ENCODE measurements at places on chromosomes 7 and 10.

GRCh38 chr7:141559961-141560360 is 8.8 kb downstream of the AGK start:
- DNase-seq: no peak

DNA sequence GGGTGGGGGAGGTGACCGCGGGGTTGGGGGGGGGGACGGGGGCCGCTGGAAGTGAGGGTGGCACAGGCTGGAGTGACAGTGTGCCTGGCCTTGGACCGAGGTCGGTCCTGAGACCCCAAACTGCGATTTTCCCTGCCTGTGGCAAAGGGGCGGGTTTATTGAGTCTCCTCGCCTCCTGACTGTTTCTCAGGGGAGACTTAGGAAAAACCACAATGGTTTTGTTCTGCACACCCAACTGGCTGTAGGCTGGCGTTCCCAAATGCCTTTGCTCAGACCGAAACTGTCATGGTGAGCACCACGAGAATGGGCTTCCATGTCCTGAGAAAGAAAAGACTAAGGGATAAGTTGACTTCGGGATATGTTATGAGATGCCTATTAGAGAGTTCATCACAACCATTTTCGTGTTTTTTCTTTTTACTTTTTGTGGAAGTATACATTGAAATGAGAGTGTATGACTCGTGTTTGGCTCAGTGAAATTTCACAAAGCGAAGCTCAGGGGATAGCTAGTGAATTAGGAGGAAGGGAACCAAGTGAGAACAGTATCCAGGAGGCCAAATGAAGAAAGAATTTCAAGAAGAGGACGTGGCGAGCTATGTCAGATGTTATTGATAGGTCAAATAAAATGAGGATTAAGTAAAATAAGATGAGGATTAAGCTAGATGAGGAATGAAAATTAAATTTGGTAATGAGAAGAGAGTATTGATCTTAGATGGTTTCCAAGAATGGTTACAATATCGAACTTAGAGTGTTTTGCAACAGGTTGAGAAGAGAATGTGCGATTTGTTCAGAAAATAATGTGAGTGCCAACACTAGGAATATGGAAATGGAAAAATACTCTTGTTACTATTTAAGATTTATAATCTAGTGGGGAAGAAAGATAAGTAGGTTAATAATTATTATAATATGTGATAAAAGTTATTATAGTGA is 918 bp downstream of the NET1 start:
- no peak for DNase-seq

GRCh38 chr7:35695473-35695850 is 527 bp upstream of the HERPUD2 start:
- no peak for DNase-seq

GRCh38 chr10:109996225-109996624 is 11.6 kb upstream of the ADD3 start:
- DNase-seq: no peak

GRCh38 chr10:86798611-86799010 is 42.2 kb downstream of the BMPR1A start:
- peak; percentile 32 for DNase-seq

DNA sequence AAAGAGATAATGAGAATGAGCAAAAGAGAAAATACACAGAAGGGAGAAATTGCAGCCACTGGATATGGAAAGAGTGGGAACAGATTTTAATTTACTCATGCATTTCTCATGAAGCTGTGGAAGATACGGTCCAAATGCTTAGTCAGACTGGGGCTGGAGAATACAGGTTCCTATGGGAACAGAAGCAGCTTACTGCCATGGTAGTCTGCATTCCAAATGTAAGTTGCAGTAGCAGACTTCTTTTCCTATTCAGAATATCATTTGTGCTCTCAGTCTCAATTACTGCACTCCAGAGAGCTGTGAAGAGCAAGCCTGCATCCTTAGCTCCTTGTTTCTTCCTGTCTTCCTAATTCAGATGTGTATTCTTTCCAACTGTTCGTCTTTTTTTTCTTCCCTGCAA is 190.8 kb upstream of the TMEM196 start:
- no peak for DNase-seq
